ENCODE measurements at places on chromosomes 1 and 21.
A peak's percentile ranks its signal among the peaks of the same experiment; 100 is the strongest.

- peak; percentile 80 for DNase-seq
Observed at GRCh38 chr1:28248273-28249012, 10.9 kb upstream of the SESN2 start.

GRCh38 chr1:248576260-248576980 is 1.9 kb upstream of the OR2T34 start:
- no peak for DNase-seq

- peak; percentile 60 for DNase-seq
Observed at GRCh38 chr1:214280386-214281020, 456 bp upstream of the SMYD2 start.

GRCh38 chr1:202987922-202988583 is 19.1 kb upstream of the TMEM183A start:
- DNase-seq, result no peak

DNA sequence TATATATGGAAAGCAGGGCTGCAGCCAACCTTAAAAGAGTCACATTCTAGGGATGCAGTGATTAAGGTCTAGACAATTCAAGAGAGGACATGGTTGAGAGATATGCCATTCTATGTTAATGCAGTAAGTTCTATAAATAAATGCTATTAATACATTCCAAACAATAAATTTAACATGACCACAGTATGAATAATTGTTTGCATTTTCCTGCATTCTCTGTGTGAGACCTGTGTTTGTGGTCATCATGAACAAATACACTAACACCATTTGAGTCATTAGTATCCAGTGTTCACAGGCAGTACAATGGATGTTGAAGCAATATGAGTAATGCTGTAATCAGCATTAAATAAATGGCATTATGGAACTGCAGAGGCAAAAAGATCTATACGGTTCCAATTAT is 5.5 kb upstream of the ZRANB2 start:
- DNase-seq, result no peak

- peak; percentile 56 for DNase-seq
Observed at GRCh38 chr1:225447650-225448089, 19.8 kb upstream of the LBR start.

DNA sequence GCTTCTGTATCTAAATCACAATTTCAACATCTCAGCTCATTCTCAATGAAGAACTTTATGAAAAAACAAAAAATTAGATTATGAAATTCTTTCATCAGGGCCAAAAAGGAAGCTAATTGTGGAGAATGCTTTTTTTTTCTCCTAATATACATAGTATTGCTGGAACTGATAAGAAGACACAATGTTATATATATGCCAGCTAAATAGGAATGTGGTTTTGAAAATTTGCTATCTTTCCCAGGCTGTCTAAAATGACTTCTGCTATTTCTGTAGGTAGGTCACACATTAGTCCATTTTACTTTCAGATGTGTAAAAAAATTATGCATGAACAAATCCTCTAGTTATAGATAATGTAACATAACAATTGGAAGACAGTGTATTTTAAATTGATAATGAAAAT is 732.9 kb downstream of the RWDD3 start:
- DNase-seq, result no peak

DNA sequence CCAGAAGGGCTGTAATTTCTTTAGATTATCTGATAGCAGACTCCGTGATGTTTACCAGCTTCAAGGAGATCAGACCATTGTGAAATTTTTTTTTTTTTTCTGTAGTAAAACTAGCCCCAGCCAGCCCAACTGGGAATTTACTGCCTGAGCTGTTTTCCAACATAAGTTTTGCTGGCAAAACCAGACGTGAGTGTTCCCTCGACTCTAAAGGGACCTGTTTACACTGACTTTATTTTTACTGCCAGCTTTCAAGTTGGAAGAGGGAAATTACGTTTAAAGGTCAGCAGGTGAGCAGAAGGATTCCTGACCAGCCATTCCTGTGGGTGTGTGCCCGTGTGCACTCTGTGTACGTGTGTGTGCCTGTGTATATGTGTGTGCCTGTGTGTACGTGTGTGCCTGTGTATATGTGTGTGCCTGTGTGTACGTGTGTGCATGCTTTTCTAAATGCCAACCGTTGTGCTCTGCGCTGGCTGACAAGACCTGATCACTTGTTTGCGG is 374 bp downstream of the MAB21L3 start:
- no peak for DNase-seq

GRCh38 chr1:74465193-74465681 is 47.2 kb downstream of the LRRC53 start:
- no peak for DNase-seq

DNA sequence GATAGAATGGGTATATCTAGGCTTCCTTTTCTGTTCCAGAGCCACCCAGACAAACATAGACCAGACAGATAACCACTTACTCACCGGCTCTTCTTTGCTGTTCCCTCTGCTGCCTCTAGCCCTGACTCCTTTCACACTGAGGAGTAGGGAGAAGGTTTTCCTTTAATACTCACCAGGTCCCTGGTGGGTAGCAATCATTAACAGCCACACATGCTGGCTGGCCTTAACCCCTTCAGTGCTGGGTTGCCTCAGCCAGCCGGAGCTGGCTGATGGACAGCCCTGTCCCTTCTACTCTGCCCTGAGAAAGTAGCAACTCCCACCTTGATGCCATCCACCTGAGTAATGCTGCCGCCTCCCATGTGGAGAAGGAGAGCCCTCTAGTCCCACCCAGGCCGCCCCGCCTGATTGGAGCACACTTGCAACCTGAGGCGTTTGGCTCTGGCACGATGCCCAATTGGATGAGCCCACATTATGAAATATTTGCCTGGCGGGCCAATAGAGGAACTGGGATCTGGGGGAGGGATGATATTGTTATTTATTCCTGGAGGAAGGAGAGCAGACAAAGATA is 71.6 kb downstream of the PLEKHA6 start:
- no peak for DNase-seq

DNA sequence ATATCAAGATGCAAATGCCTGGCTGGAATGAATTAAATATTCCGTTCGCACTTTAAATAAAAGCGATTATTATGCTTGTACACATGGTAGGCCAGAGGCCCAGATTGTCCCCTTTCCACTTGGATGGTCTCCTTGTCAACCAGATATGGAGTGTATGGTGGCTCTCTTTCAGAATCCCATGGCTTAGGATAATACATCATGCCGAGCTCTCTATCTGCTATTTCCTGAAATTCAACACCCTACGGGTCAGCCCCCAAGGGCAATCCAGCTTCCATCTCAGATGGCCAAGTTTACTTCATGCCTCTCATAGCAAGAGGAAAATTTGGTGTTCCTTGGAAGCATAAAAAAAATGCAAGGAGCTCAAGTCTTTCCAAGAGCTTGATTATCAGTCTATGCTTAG is 25.4 kb upstream of the FMO1 start:
- DNase-seq, result no peak

- no peak for DNase-seq
Observed at GRCh38 chr1:53734650-53735211, 4.2 kb downstream of the GLIS1 start.

GRCh38 chr1:91765293-91765692 is 120.7 kb downstream of the TGFBR3 start:
- no peak for DNase-seq

DNA sequence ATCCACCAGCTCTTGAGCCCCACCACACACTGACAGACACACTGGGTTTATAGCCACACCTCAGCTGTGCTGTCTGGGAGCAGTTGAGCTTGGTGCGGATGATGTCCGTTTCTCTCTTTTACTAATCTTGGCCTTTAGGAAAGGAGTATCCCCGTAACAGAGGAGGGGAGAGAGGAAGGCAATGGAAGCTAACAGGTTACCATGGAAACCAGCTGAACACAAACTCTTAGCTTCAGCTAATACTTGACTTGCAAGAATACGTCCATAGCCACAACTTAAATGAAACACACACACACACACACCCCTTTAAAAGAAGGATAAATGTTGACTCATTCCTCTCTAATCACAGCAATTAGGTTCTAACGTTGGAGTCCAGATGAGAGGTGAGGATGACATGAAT is 28.0 kb upstream of the LRRN2 start:
- DNase-seq, result no peak

DNA sequence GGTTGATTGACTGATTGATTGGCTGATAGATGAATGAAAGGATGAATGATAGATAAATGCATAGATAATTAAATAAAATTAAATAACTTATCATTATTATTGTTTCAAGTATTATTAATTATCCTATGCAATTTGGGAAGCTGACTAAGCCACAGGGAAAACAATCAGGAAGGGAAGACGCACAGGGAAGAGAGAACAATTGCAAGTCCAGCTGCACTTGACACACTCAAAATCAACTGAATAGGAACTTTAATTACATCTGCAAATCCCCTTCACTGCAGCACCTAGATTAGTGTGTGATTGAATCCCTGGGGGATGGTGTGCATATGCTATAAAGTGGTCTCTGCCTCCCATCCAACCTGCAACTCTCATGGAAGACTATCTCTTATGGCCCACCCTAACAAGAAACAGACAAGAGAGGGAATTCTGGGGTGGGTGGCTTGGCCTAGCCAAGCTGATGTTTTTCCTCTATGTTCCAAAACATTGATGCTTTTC is 161.1 kb upstream of the FGGY start:
- DNase-seq, result no peak

- DNase-seq, result no peak
Observed at GRCh38 chr1:10774615-10775310, 21.7 kb downstream of the CASZ1 start.

DNA sequence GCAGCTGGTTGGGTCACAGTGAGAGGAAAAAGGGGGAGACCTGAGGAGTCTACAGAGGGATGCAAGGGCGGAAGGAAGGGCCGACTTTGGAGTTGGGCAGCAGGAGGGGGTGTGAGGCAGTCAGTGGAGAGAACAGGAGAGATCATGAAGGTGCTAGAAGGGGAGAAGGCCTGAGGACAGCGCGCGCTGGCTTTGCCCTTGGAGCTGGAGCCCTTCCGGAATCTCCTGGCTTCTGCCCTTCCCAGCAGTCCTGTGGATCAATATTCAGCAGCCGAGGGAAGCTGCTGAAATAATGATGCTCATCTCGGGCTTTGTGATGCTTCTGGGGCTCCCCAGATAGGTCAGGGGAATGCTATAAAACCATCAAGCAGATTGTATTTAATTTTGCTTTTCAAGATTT is 26.7 kb downstream of the SLC37A1 start:
- DNase-seq, result no peak

- DNase-seq, result no peak
Observed at GRCh38 chr1:88910401-88910800, 19.0 kb upstream of the GTF2B start.

- DNase-seq, result no peak
Observed at GRCh38 chr1:185559684-185560331, 174.4 kb upstream of the HMCN1 start.

DNA sequence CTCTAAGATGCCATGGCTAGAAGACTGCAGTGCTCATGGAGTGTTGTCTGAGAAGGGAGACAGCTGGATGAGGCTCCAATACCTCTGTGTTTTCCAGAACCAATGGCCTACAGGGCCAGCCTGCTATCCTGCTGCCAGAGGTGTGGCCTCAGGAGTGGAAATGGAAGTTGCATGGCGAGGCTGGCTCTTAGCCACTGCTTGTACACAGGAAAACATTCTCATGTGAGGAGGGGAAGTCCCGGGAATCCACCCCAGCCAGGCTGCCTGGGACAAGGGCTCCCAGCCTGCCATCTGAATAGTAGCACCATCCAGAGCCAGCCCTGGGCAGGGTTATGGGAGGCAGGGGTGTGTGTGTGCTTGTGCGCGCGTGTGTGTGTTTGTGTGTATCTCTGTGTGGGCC is 56.5 kb downstream of the SDC3 start:
- DNase-seq, result no peak

DNA sequence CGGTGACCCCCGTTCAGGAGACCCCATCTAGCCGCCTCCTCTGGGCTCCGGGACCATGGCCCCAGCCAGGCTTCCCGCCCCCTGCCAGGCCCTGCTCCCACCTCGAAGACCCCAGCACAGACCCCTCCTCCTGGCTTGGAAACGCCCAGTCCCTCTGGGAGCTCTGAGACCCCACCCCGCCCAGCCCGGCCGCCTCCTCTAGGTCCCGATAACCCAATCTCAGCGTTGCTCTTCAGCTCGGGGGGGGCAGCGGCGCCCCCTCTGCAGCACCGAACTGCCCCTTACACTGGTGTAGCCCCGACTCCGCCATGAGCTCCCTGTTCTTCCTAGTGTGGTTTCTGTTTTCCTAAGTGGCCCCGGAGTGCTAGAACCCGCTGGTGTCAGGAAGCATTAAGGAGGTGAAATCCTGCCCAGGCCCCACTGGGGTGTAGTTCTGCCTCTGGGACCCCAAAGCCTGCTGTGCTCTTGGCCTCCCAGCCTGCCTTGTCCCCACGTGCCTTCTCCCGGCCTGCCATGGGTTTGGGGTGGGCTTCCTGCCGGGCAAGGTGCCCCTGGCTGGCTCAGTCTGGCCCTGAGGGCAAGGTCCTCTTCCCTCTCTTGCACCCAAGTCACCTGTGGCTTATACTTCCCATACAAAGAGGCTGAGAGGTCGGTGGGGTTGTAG is 10.7 kb upstream of the MMEL1 start:
- no peak for DNase-seq

DNA sequence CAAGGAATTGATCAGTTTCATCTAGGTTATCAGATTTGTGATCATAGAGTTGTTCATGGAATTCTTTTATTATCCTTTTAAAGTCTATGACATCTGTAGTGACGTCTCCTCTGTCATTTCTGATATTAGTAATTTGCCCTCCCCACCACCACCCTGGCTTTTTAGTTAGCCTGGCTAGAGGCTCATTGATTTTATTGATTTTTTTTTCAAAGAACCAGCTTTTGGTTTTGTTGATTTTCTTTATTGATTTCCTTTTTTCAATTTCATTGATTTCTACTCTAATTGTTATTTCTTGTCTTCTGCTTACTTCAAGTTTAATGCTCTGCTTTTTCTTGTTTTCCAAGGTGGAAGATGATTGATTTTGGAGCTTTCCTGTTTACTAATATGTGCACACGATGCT is 23.3 kb upstream of the TBX19 start:
- DNase-seq, result no peak

DNA sequence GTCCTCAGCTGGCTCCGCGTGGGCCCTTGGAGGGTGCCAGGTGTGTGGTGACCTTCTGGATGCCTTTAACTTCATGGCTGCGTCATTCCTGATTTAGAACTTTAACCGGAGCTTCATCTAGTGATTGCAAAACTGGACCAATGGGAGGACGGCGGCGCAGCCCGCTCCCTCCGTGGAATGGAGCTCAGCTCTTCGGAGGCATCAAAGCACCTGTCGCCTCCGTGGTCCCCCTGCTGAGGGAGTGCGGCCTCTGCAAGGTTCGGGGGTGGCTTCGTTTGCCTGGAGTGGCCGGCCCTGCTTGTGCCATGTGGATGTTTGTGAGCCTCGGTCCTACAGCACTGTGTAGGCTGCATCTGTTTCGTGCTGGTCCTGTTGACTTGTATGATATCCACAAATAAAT is 14.2 kb downstream of the CSTB start:
- no peak for DNase-seq

DNA sequence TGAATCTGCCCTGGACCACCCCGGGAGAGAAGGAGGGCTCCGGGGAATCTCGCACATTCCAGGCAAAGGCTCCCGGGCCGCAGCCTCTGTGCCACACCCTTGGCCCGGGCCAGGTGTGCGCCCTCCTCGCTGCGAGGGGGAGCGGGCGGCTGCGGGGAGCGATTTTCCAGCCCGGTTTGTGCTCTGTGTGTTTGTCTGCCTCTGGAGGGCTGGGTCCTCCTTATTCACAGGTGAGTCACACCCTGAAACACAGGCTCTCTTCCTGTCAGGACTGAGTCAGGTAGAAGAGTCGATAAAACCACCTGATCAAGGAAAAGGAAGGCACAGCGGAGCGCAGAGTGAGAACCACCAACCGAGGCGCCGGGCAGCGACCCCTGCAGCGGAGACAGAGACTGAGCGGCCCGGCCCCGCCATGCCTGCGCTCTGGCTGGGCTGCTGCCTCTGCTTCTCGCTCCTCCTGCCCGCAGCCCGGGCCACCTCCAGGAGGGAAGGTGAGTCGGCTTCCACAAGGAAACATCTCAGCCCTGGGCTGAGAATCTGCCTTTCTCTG is at the start of gene LAMC2:
Gene LAMC2 (plus strand): TSS at position 324 of the 550 bp plus-strand sequence. CDS start 89 bp downstream, at position 413.
- DNase-seq, result no peak

All from hindlimb muscle (tissue), 1 donor.